SJCRH30 (cell line): ENCODE measurements at places on chromosomes 1 and 21. TPM values are rescaled to one million over a fixed set of nuclear protein-coding genes. Genes with fewer than 3 reads are reported as not detected.
A peak's percentile ranks its signal among the peaks of the same experiment; 100 is the strongest.

KLHDC9 gene
- not detected in 2 replicates for total RNA-seq

- H3K27me3 ChIP-seq, result no peaks in the 10 kb centered on the region
- DNase-seq, result peak; percentile 90
- no peaks in the 10 kb centered on the region; the same call in 1 of the 2 replicates for H3K36me3 ChIP-seq
- no peak overlapping the region for H3K4me3 ChIP-seq
- H3K4me1 ChIP-seq, result no peaks in the 10 kb centered on the region
Observed at GRCh38 chr1:203702130-203702577, 62.8 kb upstream of the LAX1 start.

GRCh38 chr1:209659909-209660308 is 7.7 kb upstream of the LAMB3 start:
- H3K4me3 ChIP-seq, result no peak overlapping the region
- no peaks in the 10 kb centered on the region for H3K27me3 ChIP-seq
- peaks cover 3% of the 10 kb centered on the region for H3K4me1 ChIP-seq
- no peak overlapping the region for H3K27ac ChIP-seq
- no peak for DNase-seq
- H3K36me3 ChIP-seq, result no peaks in the 10 kb centered on the region

- DNase-seq, result no peak
- H3K4me3 ChIP-seq, result peak within 1 kb of the TSS; percentile 96
- H3K27me3 ChIP-seq, result no peaks in the 10 kb centered on the region
- H3K36me3 ChIP-seq, result peaks cover 39% of the 10 kb centered on the region
Observed at GRCh38 chr1:8878448-8878697, at the start of gene ENO1. Gene ENO1, minus strand, starts transcription at chr1:8878686. Its CDS starts 3,778 bp downstream, at chr1:8874908.

GRCh38 chr1:150225546-150225945 is 10.4 kb downstream of the ANP32E start:
- H3K4me1 ChIP-seq, result no peaks in the 10 kb centered on the region
- H3K36me3 ChIP-seq, result peaks cover 59% of the 10 kb centered on the region
- H3K4me3 ChIP-seq, result no peak overlapping the region
- H3K27me3 ChIP-seq, result no peaks in the 10 kb centered on the region
- DNase-seq, result no peak

GRCh38 chr1:47709872-47710231 is 272.0 kb downstream of the FOXD2 start:
- H3K4me3 ChIP-seq, result peak overlapping the region; percentile 56
- no peaks in the 10 kb centered on the region for H3K36me3 ChIP-seq
- H3K4me1 ChIP-seq, result peaks cover 11% of the 10 kb centered on the region; the same call in 1 of the 2 replicates
- H3K27ac ChIP-seq, result peak overlapping the region; percentile 83
- DNase-seq, result peak; percentile 65

GRCh38 chr1:48944811-48945210 is 168.1 kb upstream of the BEND5 start:
- no peak overlapping the region for H3K4me3 ChIP-seq
- DNase-seq, result no peak
- peaks cover 9% of the 10 kb centered on the region; the same call in 1 of the 2 replicates for H3K27me3 ChIP-seq
- H3K27ac ChIP-seq, result no peak overlapping the region
- no peaks in the 10 kb centered on the region for H3K4me1 ChIP-seq

KCNJ9 gene
- total RNA-seq, result not detected in 2 replicates

- H3K4me3 ChIP-seq, result no peak overlapping the region
- DNase-seq, result no peak
- no peaks in the 10 kb centered on the region for H3K36me3 ChIP-seq
- H3K4me1 ChIP-seq, result peaks cover 29% of the 10 kb centered on the region
Observed at GRCh38 chr1:76581712-76582111, 285.6 kb upstream of the ST6GALNAC5 start.

DNA sequence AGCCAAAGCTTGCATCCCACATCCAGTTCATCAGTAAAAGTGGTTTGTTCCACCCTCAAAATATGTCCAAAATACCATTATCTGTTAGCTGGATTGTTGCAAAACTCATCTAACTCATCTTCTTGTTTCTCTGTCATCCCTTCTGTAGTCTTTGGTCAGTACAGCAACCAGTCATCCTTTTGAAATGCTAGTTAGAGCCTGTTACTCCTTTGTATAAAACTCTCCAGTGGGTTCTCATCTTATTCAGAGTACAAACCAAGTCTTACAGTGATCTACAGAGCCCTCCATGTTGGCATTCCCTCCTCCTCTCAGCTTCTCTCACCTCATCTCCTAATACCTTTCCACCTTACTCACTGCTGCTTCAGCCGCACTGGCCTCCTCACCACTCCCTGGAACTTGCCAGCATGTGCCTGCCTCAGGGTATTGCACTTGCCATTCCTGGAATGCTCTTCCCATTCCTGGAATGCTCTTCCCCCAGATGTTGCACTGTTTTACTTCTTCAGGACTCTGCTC is 70.6 kb downstream of the LAMC1 start:
- H3K27me3 ChIP-seq, result no peaks in the 10 kb centered on the region
- no peak for DNase-seq

DNA sequence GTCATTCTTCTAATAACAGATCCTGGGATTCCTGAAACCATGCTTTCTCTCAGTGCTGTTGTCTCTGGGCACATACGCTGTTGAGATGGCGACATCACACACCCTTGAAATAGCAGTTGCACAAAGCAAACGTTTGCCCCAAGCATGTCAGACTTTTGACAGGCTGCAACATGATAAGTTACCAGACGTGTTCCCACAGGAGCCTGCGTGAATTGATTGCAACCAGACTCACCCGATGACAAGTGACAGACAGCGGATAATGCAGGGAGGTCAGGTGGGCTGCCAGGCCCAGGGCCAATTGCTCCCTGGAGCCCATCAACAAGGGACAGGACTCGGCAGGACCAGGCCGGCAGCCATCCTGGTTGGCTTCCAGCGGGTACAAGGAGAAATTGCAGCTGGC is 310.9 kb downstream of the SIPA1L2 start:
- no peak overlapping the region for H3K4me3 ChIP-seq
- H3K27ac ChIP-seq, result no peak overlapping the region

SH2D1B gene
- 0.08 TPM in 1 of 2 replicates, not detected in the other for total RNA-seq

- no peaks in the 10 kb centered on the region for H3K4me1 ChIP-seq
- no peak overlapping the region for H3K4me3 ChIP-seq
- H3K27ac ChIP-seq, result no peak overlapping the region
- no peaks in the 10 kb centered on the region for H3K36me3 ChIP-seq
- H3K27me3 ChIP-seq, result no peaks in the 10 kb centered on the region
Observed at GRCh38 chr21:32708069-32708468, 19.7 kb downstream of the SYNJ1 start.
